ENCODE measurements at places on chromosomes 12 and 14.

GRCh38 chr12:116697716-116698115 lies 40.2 kb downstream of the SPRING1 start:
- ATAC-seq: peak; percentile 75

- ATAC-seq: no peak
These were observed 26.4 kb upstream of the SLC7A8 start for GRCh38 chr14:23209651-23210423.

DNA sequence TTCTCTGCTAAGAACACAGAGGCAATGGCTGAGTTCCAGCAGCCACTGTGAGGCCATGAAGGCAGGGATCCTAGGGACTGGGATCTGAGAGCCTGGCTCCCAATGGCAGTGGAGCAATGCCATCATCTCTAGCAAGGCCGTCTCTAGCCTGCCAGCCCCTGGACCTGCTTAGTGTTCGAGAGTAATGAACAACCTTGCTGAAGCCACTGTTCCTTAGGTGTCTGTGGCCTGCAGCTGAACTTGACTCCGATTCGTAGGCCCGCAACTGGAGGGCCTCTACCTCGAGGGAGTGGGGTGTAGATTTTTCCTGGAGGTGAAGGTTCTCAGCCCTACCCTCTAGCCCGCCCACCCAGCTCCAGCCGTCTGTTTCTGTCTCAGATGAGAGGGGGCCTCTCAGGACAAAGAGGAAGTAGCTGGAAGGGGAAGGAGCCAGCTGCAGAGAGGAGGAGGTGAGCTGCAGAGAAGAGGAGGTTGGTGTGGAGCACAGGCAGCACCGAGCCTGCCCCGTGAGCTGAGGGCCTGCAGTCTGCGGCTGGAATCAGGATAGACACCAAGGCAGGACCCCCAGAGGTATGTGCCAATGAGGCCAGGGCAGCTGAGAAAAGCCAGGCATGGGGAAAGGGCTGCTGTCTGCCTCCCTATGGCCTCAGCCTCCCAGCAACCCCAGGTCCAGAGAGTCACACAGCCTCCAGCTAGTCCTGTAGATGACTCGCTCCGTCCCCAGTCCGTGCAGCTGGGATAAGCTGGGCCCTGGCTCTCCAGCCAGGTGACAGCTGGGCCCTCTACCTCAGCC lies at the start of gene PLD4:
Gene PLD4, plus strand, starts transcription at position 459 of the 793 bp plus-strand sequence. CDS start 2,262 bp downstream, outside the sequence.
- ATAC-seq: no peak

GRCh38 chr12:48023386-48023785 lies 19.1 kb upstream of the COL2A1 start:
- ATAC-seq: peak; percentile 93

GRCh38 chr14:99067141-99067920 lies 204.7 kb downstream of the BCL11B start:
- peak; percentile 60 for ATAC-seq

GRCh38 chr14:79809849-79810612 lies 401.3 kb downstream of the DIO2 start:
- no peak for ATAC-seq

- no peak for ATAC-seq
These were observed 890.2 kb downstream of the FLRT2 start for GRCh38 chr14:86420131-86420530.

DNA sequence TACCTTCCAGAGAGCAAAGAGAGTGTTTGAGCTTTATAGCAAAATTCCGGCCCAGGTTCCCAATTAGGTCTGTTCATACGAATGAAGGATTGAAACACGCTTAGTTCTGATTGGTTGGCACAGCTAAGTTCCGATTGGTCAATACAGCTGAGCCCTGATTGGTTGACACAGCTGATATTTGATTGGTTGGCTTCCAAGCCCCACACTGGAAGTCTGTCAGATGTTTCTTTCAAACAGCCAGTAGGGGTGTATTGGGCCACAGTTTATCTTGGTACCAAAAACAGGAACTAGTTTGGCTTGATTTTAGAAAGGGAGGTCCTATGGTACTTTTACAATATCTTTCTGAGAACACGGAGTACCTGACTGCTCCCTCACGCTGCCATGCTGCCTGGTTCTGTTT lies 93.4 kb downstream of the CAND1 start:
- no peak for ATAC-seq

GRCh38 chr12:56676851-56677580 lies 11.1 kb downstream of the PTGES3 start:
- no peak for ATAC-seq

- no peak for ATAC-seq
These were observed 472.5 kb downstream of the ADAMTS20 start for GRCh38 chr12:43079476-43079875.

GRCh38 chr14:52583544-52583943 lies 30.9 kb downstream of the GPR137C start:
- no peak for ATAC-seq

- no peak for ATAC-seq
These were observed 32.5 kb upstream of the EMP1 start for GRCh38 chr12:13163868-13164635.

- no peak for ATAC-seq
These were observed 31.9 kb downstream of the RESF1 start for GRCh38 chr12:31991146-31991545.

- ATAC-seq: no peak
These were observed 28.9 kb upstream of the TDRD9 start for GRCh38 chr14:103899316-103899715.

- ATAC-seq: peak; percentile 93
These were observed 32.3 kb downstream of the EFCAB11 start for GRCh38 chr14:89922031-89922907.

- no peak for ATAC-seq
These were observed 137.6 kb downstream of the KTN1 start for GRCh38 chr14:55717621-55718020.

DNA sequence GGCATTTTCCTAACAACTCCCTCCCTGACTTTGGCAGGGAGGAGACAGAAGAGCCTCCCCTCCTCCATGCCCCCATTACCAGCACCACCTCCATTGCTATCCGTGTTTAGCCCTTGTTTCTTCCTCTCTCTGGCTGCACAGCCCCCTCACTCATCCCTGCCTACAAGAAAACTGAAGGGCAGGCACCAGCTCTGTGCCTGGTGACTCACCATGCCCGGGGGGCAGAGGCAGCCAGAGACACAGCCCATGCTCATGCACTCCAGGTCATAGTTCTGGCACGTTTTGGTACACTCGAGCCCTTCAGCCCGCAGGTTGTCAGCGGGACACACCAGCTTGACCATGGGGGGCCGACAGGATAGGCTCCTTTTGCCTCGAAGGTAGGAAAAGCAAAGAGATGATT lies 80.4 kb downstream of the VWF start:
- ATAC-seq: peak; percentile 27

DNA sequence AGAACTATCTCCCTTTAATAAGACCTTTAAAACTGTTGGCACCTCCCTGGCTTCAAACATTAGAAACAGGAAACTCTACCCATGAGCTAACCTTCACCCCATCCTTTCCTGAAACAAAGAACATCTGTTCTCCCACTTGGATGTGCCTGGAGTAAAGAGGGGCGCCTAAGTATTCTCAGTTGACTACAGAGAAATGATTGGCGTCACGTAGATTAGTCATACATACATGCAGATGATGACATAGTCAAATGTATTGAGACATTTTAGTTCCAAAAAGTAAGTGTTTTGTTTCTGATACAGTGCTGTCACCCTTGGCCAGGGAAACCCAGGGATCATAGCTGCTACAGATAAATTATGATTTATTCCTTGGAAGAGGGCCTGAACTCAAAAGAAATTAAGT lies 260.0 kb upstream of the PLEKHG7 start:
- no peak for ATAC-seq

- no peak for ATAC-seq
These were observed 3.1 kb upstream of the OR4N2 start for GRCh38 chr14:19800282-19801117.

DNA sequence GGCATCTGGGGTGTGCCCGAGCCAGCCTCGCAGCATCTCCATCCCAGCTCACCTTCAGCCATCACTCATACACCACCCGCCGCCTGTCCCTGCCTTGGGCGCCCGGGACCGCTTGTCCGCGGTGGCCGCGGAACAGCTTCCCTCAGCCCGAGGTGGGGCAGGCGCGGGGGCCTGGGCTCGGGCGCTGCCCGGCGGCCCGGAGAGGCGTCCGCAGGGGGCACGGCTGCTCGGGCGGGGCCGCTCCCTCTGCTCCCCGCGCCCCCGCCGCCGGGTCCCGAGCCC lies 430 bp downstream of the SLC41A2 start:
- ATAC-seq: no peak

DNA sequence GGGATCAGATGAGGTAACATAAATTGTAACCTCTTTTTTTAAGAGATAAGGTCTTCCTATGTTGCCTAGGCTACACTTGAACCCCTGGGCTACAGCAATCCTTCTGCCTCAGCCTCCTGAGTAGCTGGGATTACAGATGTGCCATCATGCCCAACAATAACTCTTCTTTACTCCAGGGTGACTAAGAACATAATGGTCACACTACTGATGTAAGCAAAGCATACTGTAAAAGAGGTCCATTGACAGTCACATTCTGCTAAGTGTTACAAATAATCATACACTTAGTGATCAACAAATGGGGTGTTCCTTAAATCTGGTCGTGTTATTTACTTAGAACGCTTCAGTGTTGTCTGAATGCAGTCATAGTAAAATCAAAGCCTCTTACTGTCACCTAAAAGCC lies 68.9 kb downstream of the EPS8 start:
- no peak for ATAC-seq

DNA sequence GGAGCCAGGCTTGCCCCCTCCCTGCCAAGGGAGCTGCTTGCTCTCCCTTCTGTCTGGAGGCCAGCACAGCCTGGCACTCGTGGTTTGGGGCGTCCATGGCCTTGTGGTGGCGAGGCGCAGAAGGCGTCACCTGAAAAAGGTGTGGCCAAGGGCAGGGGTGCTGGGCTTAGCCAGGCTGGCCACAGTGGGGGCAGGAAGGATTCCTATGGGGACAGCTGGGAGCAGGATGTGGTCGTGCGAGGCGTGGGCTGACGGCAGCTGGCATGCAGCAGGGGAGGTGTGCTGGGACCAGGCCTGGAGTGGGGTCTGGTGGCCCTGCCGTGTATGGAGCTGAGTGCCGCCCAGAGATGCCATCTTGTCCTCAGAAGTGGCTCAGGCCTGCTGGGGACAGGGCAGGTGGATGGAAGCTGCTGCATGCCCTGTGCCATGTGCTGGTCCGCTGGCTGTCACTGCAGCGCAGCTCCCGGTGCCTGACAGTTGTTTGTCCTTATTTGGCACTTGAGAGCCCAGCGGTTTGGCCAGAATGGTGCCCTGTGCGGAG lies 30.0 kb downstream of the SH2B3 start:
- no peak for ATAC-seq

DNA sequence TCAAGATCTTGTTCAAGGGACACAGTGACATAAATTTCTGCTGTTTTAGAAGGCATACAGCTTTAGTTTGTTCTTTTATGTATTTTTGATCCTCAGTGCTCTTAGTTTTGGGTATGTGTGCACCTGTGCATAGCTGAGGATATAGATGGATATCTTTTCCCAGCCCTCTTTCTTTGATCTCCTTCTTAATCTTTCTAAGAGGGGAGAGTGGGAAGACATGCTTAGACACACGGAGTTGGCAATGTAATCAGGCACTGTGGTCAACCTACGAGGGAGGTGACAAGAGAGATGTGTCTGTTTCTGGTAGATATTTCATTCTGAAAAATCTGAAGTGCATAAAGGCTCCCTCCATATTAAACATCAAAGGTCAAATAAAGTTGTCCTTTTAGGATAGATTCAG lies 340.6 kb downstream of the TMEM132D start:
- no peak for ATAC-seq

GRCh38 chr14:75280291-75280830 lies 1.7 kb downstream of the FOS start:
- no peak for ATAC-seq

DNA sequence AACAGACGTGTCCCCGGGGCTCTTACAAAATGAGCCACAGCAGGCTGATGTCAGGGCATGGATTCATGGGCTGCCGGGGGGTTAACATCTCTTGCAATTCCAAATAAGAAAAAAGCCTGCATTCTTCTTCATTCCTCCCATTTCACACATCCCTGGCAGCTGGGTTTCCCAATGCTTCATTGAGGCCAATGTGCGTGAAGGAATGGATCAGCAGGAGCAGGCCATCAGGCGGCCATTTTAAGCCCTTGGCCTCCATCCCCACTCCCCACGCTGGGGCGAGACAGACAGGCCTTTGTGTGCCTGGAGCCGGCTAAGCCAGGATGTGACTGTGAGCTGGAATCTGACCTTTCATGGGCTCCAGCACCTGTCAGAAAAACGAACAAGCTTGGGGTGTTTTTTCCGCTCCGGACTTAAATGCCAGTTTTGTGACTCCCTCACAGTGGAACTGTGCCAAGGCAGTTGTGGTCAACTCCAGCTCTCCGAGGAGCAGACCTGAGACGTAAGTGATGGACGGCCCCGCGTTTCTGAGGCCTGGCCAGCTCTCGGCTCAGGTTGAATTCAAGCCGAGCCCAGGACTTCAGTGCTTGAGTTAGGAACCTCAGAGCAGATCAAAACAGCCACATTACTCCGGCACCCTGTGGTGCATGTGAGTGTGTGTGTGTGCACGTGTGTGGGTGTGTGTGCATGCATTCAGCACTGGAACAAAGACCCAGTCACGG lies 133.1 kb downstream of the TMEM30B start:
- ATAC-seq: no peak

- ATAC-seq: no peak
These were observed 4.9 kb upstream of the FOXG1 start for GRCh38 chr14:28761438-28762291.

DNA sequence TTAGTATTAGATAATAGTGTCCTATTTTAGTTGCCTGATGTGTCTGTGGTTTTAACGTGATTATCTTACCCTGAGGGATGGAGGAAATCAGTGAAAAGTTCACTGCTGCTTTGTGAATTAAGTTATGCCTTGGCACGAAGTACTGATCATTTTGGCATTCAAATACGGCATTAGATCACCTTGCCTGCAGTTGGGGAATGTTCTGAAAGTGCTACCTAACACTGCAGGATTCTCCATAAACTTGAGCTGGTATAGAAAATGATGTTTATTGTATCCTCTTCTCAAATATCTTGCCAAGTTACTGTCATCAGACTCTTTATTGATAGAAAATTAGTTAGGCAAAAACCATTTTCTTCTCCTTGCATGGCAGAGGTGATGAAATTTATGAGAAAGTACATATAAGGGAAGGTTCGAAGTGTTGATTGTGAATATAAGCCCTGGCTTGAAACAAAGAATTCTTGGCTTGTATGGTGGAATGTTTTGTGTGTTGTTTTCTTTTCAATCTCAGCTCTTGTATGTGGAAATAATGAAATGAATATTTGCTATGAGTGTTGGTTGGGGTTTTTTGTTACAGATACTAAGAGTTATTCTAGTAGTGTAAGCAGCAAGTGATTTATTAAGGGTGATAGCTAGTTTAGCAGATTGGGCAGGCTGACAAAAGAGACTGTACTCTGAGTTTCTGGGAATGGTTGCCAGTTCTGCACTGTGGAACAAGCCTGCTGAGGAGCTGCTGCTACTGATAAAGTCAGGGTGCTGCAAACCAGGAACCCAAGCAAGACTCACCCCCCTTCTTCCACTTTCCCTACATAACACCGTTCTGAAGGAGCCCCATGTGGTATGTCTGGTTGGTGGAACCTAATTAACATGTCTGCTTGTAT lies 448.3 kb downstream of the PCNX1 start:
- ATAC-seq: peak; percentile 54

- ATAC-seq: no peak
These were observed 54.6 kb downstream of the ARF6 start for GRCh38 chr14:49947506-49947905.

- no peak for ATAC-seq
These were observed 288.2 kb upstream of the DIO3 start for GRCh38 chr14:101273091-101273490.
